Naive B cell (primary cell): ENCODE measurements at places on chromosomes 6 and 20.

DNA sequence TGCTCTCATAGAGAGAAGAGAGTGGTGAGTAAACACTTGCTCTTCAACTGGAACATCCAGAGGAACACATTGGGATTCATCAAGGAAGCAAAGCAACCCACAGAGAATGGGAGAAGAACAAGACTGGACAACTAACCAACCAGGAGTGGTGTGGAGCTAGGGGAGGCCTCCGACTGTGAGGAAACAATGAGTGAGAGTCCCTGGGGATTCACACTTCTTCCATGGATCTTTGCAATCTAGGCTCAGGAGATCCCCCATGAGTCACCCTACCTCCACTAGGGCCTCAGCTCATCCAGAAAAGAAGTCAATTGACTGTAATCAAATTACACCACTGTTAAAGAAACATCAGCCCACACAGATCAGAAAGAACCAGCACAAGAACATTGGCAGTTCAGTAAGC lies 42.3 kb upstream of the CLVS2 start:
- no peak for DNase-seq

DNA sequence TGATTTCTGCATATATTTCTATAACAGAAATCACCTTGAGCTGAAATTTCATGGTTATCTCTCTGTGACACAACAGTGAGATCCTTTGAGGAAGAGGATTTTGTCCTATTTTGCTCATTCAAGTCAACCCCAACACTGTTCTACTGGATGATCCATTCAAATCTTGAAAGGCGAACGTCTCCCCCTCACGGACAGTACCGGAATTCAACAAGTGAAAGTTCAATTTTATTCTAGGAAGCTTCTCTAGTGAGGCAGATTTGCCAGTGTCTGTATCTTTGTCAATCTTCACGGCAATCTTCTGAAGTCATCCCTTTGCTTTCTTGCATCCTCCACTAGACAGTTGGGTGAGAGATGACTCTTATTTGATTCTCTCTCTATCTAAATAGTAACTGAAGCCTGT lies 91.7 kb upstream of the PDE7B start:
- no peak for DNase-seq

- no peak for DNase-seq
These were observed 115.6 kb upstream of the ADGRF1 start for GRCh38 chr6:47157653-47158219.

DNA sequence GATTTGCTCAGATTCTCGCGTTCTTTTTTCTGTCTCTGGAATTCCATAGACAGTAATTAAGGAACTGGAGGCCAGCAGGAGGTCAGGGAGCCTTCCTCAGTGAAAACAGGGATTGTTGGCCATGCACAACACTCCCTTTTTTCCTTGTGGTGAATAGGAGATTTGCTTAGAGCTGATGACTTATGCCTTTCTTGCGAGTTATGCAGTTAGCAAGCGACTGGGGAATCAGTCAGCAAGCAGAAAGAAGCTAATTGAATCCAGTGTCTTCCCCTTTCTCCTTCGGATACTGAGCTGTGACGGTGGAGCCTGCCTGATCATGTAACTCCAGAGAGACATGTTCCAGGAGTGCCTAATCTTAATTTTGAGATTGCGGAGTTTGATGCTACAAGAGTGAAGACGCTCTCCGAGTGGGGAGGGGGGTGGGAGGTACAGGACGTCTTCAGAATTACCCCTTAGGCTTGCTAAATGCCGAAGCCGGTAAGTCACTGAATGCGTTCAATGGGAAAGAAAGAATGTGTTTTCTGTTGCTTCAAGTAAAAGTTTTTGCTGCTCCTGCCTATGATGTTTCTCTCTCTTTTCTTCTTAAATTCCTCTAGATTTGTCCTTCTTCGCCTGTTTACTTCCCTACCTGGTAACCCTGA lies 165.9 kb downstream of the SASH1 start:
- no peak for DNase-seq

- no peak for DNase-seq
These were observed 1.2 kb downstream of the RNF217 start for GRCh38 chr6:124963416-124963785.

- DNase-seq = no peak
These were observed 17.6 kb upstream of the SGK2 start for GRCh38 chr20:43541214-43541613.

DNA sequence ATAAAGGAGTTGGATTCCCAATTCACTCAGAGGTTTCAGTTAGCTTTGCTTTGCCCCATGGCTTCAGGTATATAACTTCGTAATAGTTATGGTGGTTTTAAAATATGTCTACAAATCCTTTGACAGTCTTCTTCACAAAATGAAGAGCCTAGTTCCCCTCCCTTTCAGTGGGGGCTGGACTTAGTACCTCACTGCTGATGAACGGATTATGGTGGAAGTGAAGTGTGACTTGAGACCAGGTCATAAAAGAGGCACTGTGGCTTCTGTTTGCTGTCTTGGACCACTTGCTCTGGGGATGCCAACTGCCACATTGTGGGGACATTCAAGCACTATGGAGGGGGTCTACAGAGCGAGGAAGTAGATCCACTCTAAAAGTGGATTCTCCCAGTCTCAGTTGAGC lies 47.5 kb upstream of the NUP153 start:
- no peak for DNase-seq

DNA sequence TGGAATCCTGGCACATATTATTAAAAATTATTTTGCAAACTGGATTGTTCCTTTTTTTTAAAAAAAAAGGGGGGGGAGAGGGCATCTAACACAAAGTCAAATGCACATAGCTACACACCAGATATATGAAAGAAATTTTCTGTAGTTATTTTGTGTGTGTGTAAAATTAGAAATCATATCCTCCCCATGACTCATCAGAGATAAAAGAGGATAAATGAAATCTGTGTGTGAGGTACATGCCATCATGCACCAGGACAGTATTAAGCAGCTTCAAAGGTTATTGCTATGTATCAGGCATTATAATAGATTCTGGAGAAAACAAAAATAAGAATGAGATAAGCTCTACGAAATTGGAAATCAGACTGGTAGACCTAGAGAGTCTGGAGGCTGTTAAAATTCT lies 5.2 kb downstream of the BTBD9 start:
- DNase-seq = no peak

GRCh38 chr6:35058865-35059522 lies 82.1 kb downstream of the TCP11 start:
- no peak for DNase-seq

DNA sequence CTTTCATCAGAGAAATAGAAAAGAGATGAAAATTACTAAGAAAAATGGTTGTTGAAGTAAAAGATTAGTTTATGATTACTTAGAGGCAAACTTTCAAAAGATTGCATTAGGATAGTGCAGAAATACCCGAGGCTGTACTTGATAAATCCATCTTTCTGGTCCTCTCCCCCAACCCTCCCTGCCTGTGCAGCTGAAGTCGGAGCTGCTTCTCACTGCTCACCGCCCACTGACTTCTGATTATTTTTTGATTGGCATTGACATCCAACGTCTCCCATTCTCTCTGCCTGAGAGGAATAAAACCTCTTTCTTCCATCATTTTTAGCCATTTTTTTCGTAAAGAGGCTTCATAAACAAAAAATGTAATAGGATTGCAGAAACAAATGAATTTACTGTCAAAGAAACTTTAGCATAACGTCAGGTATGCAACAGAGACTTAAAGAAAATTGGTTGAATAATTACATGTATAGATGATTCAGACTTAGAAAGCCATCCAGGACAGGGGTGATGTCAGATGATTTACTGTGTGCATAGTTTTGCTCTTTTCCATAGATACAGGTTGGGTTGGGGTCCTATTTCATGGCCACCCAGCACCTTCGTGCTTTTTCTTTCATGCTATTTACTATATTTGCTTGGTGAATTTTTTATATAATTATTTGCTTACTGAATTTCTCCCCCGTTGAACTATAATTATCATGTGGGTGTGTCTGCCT lies 53.6 kb upstream of the EDN3 start:
- DNase-seq = no peak

DNA sequence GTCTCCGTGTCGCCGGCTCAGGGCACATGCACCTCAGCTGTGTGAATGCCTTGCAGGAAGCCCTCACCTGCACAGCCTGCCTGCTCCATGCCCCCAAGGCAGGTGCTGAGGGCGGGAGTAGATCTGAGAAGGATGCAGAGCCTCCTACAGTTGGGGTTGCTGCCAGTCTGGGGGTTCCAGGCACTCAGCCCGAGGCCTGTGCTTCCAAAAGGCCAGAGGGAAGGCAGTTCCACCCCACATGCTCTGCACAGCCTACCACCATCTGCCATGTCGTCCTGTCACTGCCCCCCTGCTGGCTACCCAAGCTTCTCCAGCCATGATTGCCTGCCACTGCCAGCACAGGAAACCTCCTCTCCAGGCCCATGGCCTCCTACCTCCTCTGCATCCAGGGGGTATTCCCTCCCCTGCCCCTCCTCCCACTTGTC lies 19.3 kb downstream of the ACSS1 start:
- no peak for DNase-seq

DNA sequence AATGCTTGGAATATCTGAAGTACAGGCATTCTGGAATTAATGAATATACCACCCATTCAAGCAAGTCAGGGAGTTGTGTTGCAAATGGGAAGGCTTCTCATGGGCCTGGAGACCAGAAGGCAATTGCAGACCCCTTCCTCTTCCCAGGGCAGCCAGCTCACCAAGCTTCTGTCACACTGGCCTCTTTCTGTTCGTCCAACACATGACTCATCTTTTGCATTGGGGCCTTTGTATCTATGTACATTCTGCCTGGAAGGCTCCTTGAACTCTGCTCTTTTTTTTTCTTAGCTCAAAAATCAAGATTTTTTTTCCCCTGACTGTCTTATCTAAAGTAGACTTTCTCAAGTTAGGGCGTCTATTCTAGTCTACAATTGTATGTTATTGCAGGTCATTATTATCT lies 132.9 kb upstream of the MYLIP start:
- no peak for DNase-seq

DNA sequence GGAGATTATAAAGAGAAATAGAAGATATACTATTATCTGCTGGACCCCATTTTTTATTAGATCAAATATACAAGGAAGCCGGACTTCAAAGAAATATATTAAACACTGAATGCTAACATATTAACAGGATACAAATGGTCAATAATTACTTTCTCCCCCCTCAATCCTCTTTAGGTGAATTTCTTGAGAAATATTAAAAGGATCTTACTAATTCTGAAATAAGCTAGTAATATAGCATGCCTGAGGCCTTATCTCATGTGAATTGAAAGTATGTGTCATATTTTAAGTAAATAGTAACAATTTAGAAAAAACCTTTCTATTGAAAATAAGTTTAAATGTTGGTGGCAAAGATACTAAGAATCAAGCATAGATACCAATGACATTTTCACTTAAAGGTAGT lies 954.7 kb upstream of the MAN1A1 start:
- no peak for DNase-seq

DNA sequence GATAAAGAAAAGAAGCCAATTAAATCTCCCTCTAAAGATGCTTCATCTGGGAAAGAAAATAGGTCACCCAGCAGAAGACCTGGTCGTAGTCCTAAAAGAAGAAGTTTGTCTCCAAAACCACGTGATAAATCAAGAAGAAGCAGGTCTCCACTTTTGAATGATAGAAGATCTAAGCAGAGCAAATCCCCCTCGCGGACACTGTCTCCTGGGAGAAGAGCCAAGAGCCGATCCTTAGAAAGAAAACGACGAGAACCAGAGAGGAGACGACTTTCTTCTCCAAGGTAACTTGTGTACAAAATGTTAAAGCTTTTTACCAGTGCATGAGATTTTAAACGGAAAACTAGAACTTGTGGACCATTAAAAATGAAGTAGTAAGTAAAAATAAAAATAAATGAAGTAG lies 46.5 kb downstream of the FAM217A start:
- DNase-seq = no peak

DNA sequence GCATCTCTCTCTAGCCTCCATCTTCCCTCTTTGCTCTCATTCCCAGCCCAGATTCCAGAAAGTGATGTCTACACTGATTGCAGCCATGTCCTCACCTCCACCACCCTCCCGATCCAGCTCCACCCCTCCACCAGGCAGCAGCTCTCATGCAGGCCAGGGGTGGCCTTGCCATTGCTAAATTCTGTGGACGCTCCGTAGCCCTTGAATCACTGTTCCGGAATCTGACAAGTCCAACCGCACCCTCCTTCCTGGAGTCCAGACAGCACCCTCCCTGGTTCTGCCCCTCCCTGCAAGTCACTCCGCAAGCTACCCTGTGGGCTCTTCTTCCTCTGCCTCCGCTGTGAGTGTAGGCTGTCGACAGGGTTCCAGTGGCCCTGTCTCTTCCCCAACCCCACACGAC lies 26.2 kb downstream of the TNXB start:
- no peak for DNase-seq

DNA sequence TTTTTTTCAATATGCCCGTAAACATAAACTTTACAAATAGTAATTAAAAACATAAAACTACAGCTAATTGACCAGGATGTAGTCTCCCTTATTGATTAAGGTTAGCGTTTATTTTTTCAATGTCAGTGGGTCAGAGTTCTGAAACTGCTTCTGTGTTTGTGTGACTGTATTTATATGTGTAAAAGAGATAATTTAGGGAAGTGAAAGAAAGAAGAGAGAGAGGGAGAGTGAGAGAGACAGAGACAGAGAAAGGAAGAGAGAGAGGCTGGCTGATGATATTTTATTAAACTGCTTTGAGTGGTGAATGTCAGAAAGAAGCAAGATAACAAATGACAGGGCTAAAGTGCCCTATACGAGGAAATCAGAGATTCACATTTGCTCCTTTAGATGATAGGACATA lies 266.1 kb upstream of the PTCHD4 start:
- no peak for DNase-seq

DNA sequence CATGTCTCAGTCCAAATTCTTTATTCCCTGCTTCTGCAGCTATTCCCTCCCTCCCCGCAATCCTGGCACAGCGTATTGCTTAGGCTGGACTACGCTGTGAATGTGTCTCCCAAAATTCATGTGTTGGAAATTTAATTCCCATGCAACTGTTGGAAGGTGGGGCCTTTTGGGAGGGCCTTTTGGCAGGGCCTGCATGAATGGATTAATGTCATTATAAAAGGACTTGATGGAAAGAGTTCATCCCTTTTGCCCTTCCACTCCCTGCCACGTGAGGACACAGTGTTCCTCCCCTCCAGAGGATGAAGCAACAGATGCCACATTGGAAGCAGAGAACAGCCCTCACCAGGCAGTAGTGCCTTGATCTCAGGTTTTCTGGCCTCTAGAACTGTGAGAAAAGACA lies 20.4 kb upstream of the NOTCH4 start:
- no peak for DNase-seq

- no peak for DNase-seq
These were observed 57.8 kb downstream of the ATP9A start for GRCh38 chr20:51710361-51710894.
